ENCODE measurements at places on chromosomes 1 and 21.

GRCh38 chr1:16021681-16022080 lies at the start of gene CLCNKA:
TSS of gene CLCNKA (plus strand) at chr1:16022036. CDS start at chr1:16022620, 584 bp downstream.
- H3K4me3 ChIP-seq = peak within 1 kb of the TSS; percentile 36
- peaks cover 3% of the 10 kb centered on the region for H3K4me1 ChIP-seq
- no peak for DNase-seq
- H3K27ac ChIP-seq = no peak within 1 kb of the TSS

DNA sequence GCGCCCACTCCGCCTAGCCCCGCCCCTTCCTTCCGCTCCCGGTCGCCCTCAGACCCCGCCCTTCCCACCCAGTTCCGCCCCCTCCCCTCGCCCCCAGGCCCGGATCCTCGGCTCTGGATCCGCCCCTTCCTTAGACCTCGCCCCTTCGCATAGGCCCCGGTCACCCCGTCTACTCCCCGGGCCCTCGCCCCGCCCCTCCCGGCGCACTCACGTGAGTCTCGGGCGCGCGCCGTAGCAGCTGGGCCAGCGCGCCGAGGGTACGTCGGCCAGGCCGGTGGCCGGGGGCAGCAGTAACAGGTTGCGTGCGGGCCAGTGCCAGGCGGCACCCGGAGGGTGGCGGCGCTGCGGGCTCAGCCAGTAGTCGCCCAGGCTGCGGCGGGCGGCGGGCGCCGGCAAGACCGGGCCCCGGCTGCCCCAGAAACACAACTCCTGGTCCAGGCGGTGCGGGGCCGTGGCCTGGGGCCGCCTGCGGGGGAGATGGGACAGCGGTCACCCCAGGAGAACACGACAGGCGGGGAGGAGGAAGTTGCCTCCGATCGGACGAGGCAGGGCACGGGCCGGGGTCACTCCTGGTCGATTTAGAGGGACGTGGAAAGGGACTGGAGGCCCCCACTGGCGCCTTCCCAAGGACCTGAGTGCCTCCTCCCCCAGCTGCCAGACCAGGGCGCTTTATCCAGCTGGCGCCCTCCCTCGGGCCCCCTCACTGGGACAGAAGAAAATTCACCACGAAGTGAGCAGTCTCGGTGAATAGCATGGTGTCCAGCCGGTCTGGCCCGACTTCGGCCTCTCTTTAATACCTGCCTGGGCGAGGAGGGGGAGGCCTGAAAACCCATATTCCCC lies 10.7 kb downstream of the FAM229A start:
- H3K27me3 ChIP-seq = peaks cover 7% of the 10 kb centered on the region
- H3K4me3 ChIP-seq = peak overlapping the region; percentile 85
- H3K36me3 ChIP-seq = peaks cover 6% of the 10 kb centered on the region
- peak; percentile 91 for DNase-seq
- peak overlapping the region; percentile 90 for H3K27ac ChIP-seq

GRCh38 chr21:30629200-30629599 lies 5.8 kb upstream of the KRTAP20-2 start:
- H3K36me3 ChIP-seq = no peaks in the 10 kb centered on the region
- H3K27ac ChIP-seq = no peak overlapping the region
- no peak overlapping the region for H3K4me3 ChIP-seq
- no peak for DNase-seq

DNA sequence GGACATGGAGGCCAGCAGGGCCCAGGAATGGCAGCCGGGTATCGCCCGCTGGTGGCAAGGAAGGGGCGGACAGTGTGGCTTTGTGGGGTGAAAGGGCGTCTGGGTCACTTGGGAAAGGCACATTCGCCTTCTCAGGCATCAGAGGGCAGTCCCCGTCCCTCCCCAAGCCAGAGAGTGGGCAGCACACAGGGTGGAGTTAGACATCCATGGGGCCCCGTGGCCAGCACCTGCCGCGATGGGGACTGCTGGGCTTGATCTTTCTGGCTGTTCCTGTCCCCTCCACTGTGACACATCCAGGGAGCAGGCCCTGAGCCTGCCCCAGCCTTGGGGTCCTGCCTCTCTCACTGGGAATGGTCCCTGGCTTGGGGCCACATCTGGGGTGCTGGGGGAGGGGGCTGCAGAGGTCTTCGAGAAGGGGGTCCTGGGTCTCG lies 4.0 kb upstream of the TRPM2 start:
- DNase-seq = no peak
- H3K4me1 ChIP-seq = peaks cover 21% of the 10 kb centered on the region
- no peaks in the 10 kb centered on the region for H3K27me3 ChIP-seq

GRCh38 chr1:17653728-17654351 lies 101.3 kb upstream of the ACTL8 start:
- peaks cover 7% of the 10 kb centered on the region for H3K4me1 ChIP-seq
- no peak overlapping the region for H3K27ac ChIP-seq
- H3K4me3 ChIP-seq = no peak overlapping the region
- DNase-seq = no peak

- no peak overlapping the region for H3K27ac ChIP-seq
- H3K4me3 ChIP-seq = no peak overlapping the region
- no peak for DNase-seq
- H3K27me3 ChIP-seq = peaks cover 12% of the 10 kb centered on the region
- H3K36me3 ChIP-seq = peaks cover 2% of the 10 kb centered on the region
- peaks cover 2% of the 10 kb centered on the region for H3K4me1 ChIP-seq
Observed at GRCh38 chr21:27694667-27695066, 727.8 kb upstream of the ADAMTS5 start.

GRCh38 chr1:198168227-198168626 lies 11.4 kb downstream of the NEK7 start:
- H3K27ac ChIP-seq = peak overlapping the region; percentile 98
- H3K27me3 ChIP-seq = no peaks in the 10 kb centered on the region
- no peak for DNase-seq
- H3K36me3 ChIP-seq = no peaks in the 10 kb centered on the region

DNA sequence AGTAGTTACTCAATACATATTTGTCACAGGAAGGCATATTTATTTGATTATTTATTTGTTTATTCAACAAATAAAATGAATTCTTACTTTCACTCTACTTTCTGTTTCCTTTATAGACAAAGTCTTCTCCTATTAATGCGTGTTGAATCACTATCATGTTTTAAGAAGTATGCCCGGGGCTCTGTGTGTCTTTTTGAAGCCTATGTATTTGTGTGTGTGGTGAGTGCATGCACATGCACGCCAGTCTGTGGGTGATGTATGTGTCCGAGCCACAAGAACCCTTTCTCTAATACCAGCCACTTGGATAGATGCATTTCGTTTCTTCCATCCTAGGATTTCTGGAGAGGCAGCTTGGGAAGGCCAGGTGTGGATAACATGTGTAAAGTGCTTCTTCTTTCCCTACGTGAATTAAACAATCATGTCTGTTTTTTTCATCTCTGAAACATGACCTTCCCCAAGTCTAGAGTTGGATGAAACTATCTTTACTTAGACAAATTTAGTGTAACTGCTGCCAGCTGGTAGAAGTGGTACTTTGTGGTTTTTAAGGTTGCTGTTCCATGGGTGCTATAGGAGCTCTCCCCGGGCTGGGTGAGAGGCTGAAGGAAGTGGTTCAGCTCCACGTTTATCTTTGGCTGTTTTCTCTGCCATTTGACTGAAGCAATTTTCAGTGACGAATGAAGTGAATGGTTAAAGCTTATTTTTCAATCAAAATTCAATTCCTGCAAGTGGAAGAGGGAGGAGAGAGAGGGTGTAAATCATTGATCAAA lies 46.8 kb upstream of the PPM1J start:
- H3K27me3 ChIP-seq = peaks cover 26% of the 10 kb centered on the region
- DNase-seq = no peak
- H3K27ac ChIP-seq = no peak overlapping the region
- H3K36me3 ChIP-seq = peaks cover 3% of the 10 kb centered on the region

GRCh38 chr1:86926883-86927282 lies 12.4 kb downstream of the HS2ST1 start:
- no peaks in the 10 kb centered on the region for H3K27me3 ChIP-seq
- DNase-seq = no peak
- no peak overlapping the region for H3K4me3 ChIP-seq
- H3K36me3 ChIP-seq = peaks cover 3% of the 10 kb centered on the region
- H3K4me1 ChIP-seq = peaks cover 12% of the 10 kb centered on the region

GRCh38 chr1:86774305-86775295 lies 70.2 kb downstream of the SH3GLB1 start:
- no peak for DNase-seq
- H3K27me3 ChIP-seq = peaks cover 26% of the 10 kb centered on the region
- peak overlapping the region; percentile 51 for H3K27ac ChIP-seq
- H3K4me1 ChIP-seq = peaks cover 4% of the 10 kb centered on the region

- H3K4me1 ChIP-seq = peaks cover 4% of the 10 kb centered on the region
- H3K36me3 ChIP-seq = no peaks in the 10 kb centered on the region
- peaks cover 22% of the 10 kb centered on the region for H3K27me3 ChIP-seq
- H3K27ac ChIP-seq = no peak overlapping the region
Observed at GRCh38 chr1:186183219-186183618, 191.8 kb downstream of the TPR start.

GRCh38 chr1:192730198-192730597 lies 78.6 kb upstream of the RGS2 start:
- no peak for DNase-seq
- no peaks in the 10 kb centered on the region for H3K4me1 ChIP-seq
- no peaks in the 10 kb centered on the region for H3K27me3 ChIP-seq
- no peak overlapping the region for H3K27ac ChIP-seq
- H3K4me3 ChIP-seq = no peak overlapping the region

GRCh38 chr1:221294242-221294641 lies 415.0 kb downstream of the HLX start:
- no peaks in the 10 kb centered on the region for H3K27me3 ChIP-seq
- no peaks in the 10 kb centered on the region for H3K36me3 ChIP-seq
- no peak overlapping the region for H3K27ac ChIP-seq
- peaks cover 2% of the 10 kb centered on the region for H3K4me1 ChIP-seq

DNA sequence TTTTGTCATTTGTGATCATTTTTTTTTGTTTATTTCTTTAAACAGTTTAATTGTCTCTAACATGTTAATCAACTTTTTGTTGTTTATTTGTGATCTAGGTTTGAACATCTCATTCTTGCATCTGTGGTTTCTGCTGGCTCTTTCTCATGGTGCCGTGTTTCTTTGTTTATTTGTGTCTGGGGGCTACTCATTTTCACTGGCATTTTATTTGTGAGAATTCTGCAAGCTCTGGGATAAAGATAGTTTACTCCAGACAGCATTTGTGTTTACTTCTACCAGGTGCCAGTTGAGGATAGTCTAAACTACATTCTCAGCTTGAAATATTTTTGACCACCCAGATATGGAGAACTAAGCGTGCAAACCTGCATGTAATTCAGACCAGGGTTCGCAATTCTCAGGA lies 508.6 kb downstream of the KIF26B start:
- DNase-seq = no peak
- H3K4me1 ChIP-seq = no peaks in the 10 kb centered on the region
- no peaks in the 10 kb centered on the region for H3K27me3 ChIP-seq
- H3K27ac ChIP-seq = no peak overlapping the region
- H3K36me3 ChIP-seq = no peaks in the 10 kb centered on the region

- peaks cover 4% of the 10 kb centered on the region for H3K4me1 ChIP-seq
- H3K4me3 ChIP-seq = peak overlapping the region; percentile 22
- no peak for DNase-seq
Observed at GRCh38 chr1:232859216-232859615, 54.0 kb downstream of the MAP10 start.

- peaks cover 2% of the 10 kb centered on the region for H3K4me1 ChIP-seq
- DNase-seq = no peak
- no peaks in the 10 kb centered on the region for H3K36me3 ChIP-seq
- H3K27ac ChIP-seq = no peak overlapping the region
- no peaks in the 10 kb centered on the region for H3K27me3 ChIP-seq
Observed at GRCh38 chr1:172405912-172406311, 14.6 kb upstream of the C1orf105 start.

GRCh38 chr1:24847995-24848881 lies 81.8 kb downstream of the RUNX3 start:
- DNase-seq = peak; percentile 87
- H3K27me3 ChIP-seq = no peaks in the 10 kb centered on the region
- no peak overlapping the region for H3K27ac ChIP-seq
- H3K4me1 ChIP-seq = peaks cover 10% of the 10 kb centered on the region

DNA sequence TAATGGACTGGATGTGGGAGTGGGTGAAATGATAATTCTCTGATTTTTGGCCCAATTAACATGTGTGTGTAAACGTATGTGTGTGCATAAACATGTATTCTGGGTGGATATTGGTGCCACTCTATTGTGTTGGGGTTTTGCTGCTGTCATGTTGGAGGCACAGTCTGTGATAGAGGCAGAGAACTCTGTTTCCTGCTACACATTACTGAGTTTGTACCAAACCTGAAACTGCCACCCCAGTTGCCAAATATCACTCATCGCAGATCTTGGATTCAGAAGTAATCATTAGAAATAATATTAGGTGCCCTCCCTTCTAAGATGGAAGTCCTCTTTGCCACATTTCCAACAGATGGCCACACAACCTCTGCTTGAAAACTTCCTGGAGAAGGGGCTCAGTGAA lies 13.8 kb downstream of the FASLG start:
- no peak overlapping the region for H3K27ac ChIP-seq
- no peak for DNase-seq
- H3K36me3 ChIP-seq = no peaks in the 10 kb centered on the region
- no peaks in the 10 kb centered on the region for H3K27me3 ChIP-seq
- peaks cover 31% of the 10 kb centered on the region for H3K4me1 ChIP-seq

- H3K4me1 ChIP-seq = no peaks in the 10 kb centered on the region
- peaks cover 16% of the 10 kb centered on the region for H3K27me3 ChIP-seq
- no peak overlapping the region for H3K27ac ChIP-seq
- DNase-seq = no peak
- no peaks in the 10 kb centered on the region for H3K36me3 ChIP-seq
Observed at GRCh38 chr1:225250432-225250831, 177.4 kb downstream of the LBR start.

GRCh38 chr1:64072089-64072793 lies 131.2 kb upstream of the UBE2U start:
- H3K4me1 ChIP-seq = no peaks in the 10 kb centered on the region
- H3K36me3 ChIP-seq = no peaks in the 10 kb centered on the region
- peaks cover 34% of the 10 kb centered on the region for H3K27me3 ChIP-seq
- no peak for DNase-seq

DNA sequence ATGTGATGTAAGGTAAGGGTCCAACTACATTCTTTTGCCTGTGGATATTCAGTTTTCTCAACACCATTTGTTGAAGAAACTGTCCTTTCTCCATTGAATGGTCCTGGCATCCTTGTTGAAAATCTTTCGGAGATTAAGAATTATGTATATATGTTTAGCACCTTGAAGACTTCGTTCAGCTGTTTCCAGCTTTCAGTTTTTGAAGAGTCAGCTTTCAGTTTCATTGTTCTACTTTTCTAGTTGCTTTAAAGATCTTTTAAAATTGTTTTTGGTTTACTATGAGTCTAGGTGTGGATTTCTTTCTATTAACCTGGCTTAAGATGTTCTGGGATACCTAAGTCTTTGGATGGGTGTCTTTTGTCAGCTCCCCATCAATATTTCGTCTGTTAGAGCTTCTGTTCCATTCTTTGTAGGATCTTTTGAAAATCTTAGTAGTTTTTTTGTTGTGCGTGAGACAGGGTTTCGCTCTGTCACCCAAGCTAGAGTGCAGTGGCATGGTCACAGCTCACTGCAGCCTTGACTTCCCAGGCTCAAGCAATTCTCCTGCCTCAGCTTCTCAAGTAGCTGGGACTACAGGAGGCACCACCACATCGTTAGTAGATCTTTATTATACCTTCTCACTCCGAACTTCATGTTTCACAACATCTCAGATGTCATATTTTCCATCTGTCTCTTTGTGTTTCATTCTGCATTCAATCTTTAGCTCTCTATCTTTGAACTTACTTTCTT lies 353.5 kb upstream of the B3GALT2 start:
- peaks cover 56% of the 10 kb centered on the region for H3K4me1 ChIP-seq
- peak overlapping the region; percentile 89 for H3K4me3 ChIP-seq
- peak; percentile 8 for DNase-seq
- H3K36me3 ChIP-seq = no peaks in the 10 kb centered on the region
- no peaks in the 10 kb centered on the region for H3K27me3 ChIP-seq
